ENCODE measurements at places on chromosomes 5 and 9. TPM values are rescaled to one million over a fixed set of nuclear protein-coding genes. Genes with fewer than 3 reads are reported as not detected.

Gene CSNK1G3
- 63.3 TPM for total RNA-seq

Gene PDZD2
- total RNA-seq: 0.50 TPM

Gene TTC39B
- 15.7 TPM for total RNA-seq

Gene SLC6A19
- not detected for total RNA-seq

Gene CSNK1A1
- total RNA-seq: 533 TPM

Gene SOX30
- total RNA-seq: under 0.01 TPM

Gene NXNL2
- 2.0 TPM for total RNA-seq

Gene NCS1
- total RNA-seq: 76.4 TPM

Gene RAPGEF1
- 35.9 TPM for total RNA-seq

Gene PIP5K1B
- total RNA-seq: not detected

Gene GDNF
- total RNA-seq: 1.2 TPM

Gene HSD17B3
- under 0.01 TPM for total RNA-seq

Gene IL12B
- total RNA-seq: not detected

Gene SLCO4C1
- total RNA-seq: not detected

Gene FCN2
- not detected for total RNA-seq

Gene RIOK2
- total RNA-seq: 19.4 TPM

Gene TYRP1
- not detected for total RNA-seq

Gene SMIM33
- total RNA-seq: not detected

Gene FLT4
- total RNA-seq: 0.15 TPM

Gene LCN15
- total RNA-seq: not detected

Gene SARDH
- total RNA-seq: 5.1 TPM

Gene LMX1B
- total RNA-seq: not detected

Gene IL4
- total RNA-seq: not detected

Measured in smooth muscle cell of trachea (primary cell).